ENCODE measurements at places on chromosomes 5 and 9. TPM values are rescaled to one million over a fixed set of nuclear protein-coding genes. Genes with fewer than 3 reads are reported as not detected.

Gene CHSY3
- total RNA-seq: 8.4 TPM

Gene SH2D3C
- 0.12 TPM for total RNA-seq

Gene TAF9
- 266 TPM for total RNA-seq

Gene NME5
- total RNA-seq: 4.6 TPM

Gene MAMDC2
- total RNA-seq: not detected

Gene GEMIN5
- 19.9 TPM for total RNA-seq

Gene PCDHB12
- 0.99 TPM for total RNA-seq

Gene SHROOM1
- total RNA-seq: 8.2 TPM

Gene PCSK1
- total RNA-seq: 3.2 TPM

Gene HACD4
- not detected for total RNA-seq

Gene FOXD4L5
- 0.10 TPM for total RNA-seq

Gene SARDH
- total RNA-seq: 0.07 TPM

Gene FOXD4
- 0.14 TPM for total RNA-seq

Gene CXCL14
- total RNA-seq: 0.26 TPM

Gene IFNK
- not detected for total RNA-seq

Gene PAEP
- total RNA-seq: 2.9 TPM

Gene FAM151B
- 2.3 TPM for total RNA-seq

Gene C9orf57
- not detected for total RNA-seq

Gene ZDHHC11B
- 0.26 TPM for total RNA-seq

Gene DMRT3
- total RNA-seq: not detected

Gene SLC36A2
- not detected for total RNA-seq

Gene NR5A1
- not detected for total RNA-seq

Gene SHISAL2B
- total RNA-seq: not detected

Data from NCI-H460 (cell line).